T-helper 22 cell (primary cell): ENCODE measurements at places on chromosomes 1 and 21.

GRCh38 chr1:201890223-201890622, 1.5 kb downstream of the SHISA4 start:
- no peak for DNase-seq

DNA sequence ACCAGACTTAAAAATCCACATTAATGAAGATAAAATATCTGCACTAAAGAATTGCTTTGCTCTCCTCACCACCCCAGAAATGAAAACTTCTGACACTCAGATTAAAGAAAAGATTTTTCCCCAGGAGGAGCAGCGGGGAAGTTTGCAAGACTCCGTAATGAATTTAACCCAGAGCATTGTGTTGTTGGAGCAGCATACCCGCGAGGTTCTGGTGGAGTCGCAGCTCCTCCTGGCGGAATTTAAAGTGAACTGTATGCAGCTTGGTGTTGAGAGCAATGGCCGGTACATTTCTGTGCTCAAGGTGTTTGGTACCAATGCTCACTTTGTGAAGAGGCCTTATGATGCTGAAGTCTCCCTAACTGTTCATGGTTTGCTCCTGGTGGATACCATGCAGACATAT, 46.4 kb downstream of the VPS13D start:
- DNase-seq = no peak

DNA sequence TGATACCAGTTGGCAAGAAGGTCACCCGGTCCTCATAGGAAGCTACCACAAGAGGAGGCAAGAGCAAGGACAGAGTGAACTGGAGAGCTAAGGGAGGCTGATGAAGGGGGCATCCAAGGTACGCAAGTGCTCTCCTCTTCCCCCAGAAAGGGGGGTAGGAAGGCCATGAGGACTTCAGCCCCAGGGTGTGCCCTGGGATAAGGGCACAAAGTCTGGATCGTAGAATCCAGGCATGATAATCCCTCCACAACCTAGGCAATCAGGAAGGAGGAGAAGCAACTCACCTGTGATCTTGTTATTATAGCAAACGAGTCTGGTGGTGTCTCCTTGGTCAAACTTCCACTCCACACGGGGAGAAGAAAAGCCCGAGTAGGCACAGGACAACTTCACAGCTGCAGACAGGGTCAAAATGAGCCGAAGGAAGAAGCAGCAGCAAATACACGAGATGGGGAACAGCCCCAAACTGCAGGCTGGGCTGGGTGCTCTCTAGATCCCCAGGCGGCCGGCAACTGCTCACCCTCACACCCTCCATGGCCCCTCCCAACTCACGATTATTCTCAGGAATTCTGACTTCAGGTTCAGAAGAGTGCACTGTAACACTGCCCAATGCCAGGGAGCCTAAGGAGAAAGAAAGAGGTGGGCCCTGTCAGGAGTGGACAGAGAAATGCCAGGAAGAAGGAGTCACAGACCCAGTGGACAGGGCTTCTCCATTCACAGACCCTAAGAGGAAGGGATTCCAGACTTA, 20.0 kb downstream of the F11R start:
- DNase-seq = no peak

DNA sequence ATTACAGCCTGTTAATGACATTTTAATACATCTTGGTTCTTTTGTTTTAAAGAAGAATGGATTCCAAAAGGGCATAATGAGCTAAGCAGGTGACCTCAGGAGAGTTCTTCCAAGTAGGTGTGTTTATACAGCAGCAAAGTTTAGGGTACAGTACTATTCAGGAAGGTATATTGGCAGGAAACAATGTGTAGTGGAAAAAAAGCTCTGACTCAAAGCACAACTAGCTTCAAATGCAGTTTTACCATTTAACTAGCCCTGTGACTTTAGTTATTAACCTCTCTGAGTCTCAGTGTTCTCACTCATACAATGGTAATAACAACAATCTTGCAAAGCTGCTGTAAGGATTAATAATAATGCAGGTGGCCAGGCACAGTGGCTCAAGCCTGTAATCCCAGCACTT, 29.9 kb downstream of the FAF1 start:
- DNase-seq = no peak

- DNase-seq = no peak
Observed at GRCh38 chr1:199862047-199862446, 165.5 kb upstream of the NR5A2 start.

DNA sequence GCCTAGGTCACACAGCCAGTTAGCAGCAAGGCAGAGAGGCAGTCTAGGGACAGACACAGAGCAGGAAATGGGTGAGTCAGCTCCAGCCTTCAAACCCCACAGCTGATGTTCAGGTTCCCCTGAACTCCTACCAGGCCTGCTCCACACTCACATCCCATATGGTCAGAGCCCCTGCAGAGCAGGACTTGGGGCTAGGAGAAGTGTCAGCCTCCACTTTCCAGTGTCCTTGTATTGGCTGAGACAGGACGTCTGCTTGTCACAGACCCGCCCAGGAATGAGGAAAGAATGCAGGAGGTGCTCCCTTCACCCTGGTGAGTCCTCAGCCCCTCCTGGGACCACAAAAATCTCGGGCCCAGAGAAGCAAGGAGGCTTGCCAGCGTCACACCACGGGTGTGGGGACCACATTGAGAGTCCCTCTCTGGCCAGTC, 92.5 kb downstream of the LACTBL1 start:
- no peak for DNase-seq
